ENCODE measurements at places on chromosomes 13 and 19. TPM values are rescaled to one million over a fixed set of nuclear protein-coding genes. Genes with fewer than 3 reads are reported as not detected.

DNA sequence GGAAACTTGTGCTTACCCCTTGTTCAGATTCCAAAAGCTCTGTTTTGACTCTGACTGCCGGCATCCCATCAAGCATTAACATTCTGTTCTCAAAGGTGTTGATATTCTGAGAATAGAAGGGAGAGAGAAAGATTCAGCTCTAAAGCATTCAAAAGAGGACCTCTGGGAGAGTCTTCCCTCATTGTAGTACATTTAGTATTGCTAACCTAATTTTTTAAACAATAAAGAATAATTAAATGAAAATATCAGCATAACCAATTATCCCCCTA lies 190.3 kb downstream of the KLF12 start:
- peak overlapping the region; percentile 54 for H3K27ac ChIP-seq
- DNase-seq = no peak
- H3K27me3 ChIP-seq = no peaks in the 10 kb centered on the region
- no peaks in the 10 kb centered on the region for H3K36me3 ChIP-seq

- H3K36me3 ChIP-seq = no peaks in the 10 kb centered on the region
- H3K27ac ChIP-seq = no peak overlapping the region
- no peaks in the 10 kb centered on the region for H3K4me1 ChIP-seq
- no peak for DNase-seq
- H3K4me3 ChIP-seq = no peak overlapping the region
- no peaks in the 10 kb centered on the region for H3K27me3 ChIP-seq
Measured at GRCh38 chr19:32877977-32878745, 8.6 kb upstream of the SLC7A9 start.

- no peaks in the 10 kb centered on the region for H3K27me3 ChIP-seq
- peak overlapping the region; percentile 74 for H3K27ac ChIP-seq
- peak; percentile 10 for DNase-seq
- no peaks in the 10 kb centered on the region for H3K4me1 ChIP-seq
- H3K36me3 ChIP-seq = no peaks in the 10 kb centered on the region
Measured at GRCh38 chr19:11848200-11848593, 329 bp upstream of the ZNF439 start.

- DNase-seq = no peak
- no peak overlapping the region for H3K4me3 ChIP-seq
- H3K27ac ChIP-seq = no peak overlapping the region
- H3K36me3 ChIP-seq = no peaks in the 10 kb centered on the region
Measured at GRCh38 chr13:94413598-94413944, 65.9 kb downstream of the DCT start.

DNA sequence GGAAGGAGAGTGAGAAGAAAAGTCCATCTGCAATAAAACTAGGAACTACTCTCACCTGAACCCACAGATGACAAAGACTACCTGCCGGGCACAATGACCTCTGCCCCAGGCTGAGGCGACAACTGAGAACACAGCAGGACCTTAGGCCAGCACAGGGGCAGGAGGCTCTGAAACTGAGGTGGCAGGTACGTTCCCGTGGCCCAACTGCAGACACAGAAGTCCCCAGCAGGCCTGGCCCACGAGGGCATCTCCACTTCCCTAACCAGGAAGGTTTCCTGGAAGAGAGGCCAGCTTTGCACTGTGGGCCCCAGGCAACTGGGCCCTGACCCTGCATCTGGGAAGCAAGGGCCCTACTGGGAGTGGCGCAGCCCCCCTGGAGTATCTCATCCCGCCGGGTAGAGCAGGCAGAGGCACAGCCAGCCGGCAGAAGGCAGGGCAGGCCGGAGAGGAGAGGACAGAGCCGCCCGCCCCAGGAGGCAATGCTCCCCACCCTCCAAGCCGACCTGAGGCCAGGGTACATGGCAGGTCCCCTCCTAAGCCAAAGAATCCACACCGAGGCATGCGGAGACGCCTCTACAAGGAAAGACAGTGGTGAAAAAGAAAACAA lies 32.7 kb downstream of the STK24 start:
- H3K27me3 ChIP-seq = no peaks in the 10 kb centered on the region
- H3K4me3 ChIP-seq = no peak overlapping the region
- peaks cover 5% of the 10 kb centered on the region for H3K36me3 ChIP-seq
- DNase-seq = no peak
- H3K4me1 ChIP-seq = peaks cover 75% of the 10 kb centered on the region

DNA sequence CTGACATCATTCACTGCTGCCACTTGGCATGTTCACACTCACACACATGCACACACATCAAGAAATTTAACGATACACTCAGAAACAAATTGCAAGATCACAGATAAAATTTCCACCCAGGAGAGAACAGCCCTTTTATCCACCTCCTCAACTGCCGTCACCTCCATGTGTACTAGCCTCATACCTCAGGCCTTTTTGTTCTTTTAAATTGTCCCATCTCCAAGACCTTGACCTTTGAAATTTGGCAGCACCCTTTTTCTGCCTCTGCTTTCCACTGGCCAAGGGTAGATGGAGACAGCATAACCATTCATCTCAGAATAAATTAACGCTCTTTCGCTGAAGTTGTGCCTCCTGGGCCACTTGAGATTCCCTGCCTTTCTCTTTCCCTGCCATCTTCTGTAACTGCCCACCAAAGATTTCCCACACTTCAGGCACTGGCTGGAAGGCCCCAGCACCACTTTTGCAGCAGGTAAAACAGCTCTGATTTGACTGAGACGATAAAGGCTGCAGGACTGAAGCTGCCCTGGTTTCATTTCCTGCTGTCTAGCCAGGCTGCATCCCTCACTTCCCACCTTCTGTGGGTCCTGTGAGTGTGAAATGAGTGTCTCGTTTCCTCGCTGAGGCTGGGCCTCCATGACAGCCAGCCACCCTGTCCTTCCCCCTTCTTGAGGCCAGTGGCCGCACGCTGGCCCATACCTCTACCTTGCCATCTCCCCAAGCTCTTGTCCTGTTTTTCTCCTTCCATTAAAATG lies 39.3 kb downstream of the MBNL2 start:
- no peak overlapping the region for H3K4me3 ChIP-seq
- no peaks in the 10 kb centered on the region for H3K27me3 ChIP-seq
- no peak for DNase-seq
- peaks cover 4% of the 10 kb centered on the region for H3K36me3 ChIP-seq

GRCh38 chr19:43395561-43395960 lies 19.1 kb upstream of the TEX101 start:
- no peak overlapping the region for H3K27ac ChIP-seq
- H3K36me3 ChIP-seq = no peaks in the 10 kb centered on the region
- no peak overlapping the region for H3K4me3 ChIP-seq
- H3K4me1 ChIP-seq = no peaks in the 10 kb centered on the region
- DNase-seq = no peak
- no peaks in the 10 kb centered on the region for H3K27me3 ChIP-seq

- H3K4me1 ChIP-seq = peaks cover 58% of the 10 kb centered on the region
- H3K36me3 ChIP-seq = peaks cover 36% of the 10 kb centered on the region
- peak overlapping the region; percentile 99 for H3K4me3 ChIP-seq
Measured at GRCh38 chr19:13838435-13839129, 38.4 kb upstream of the NANOS3 start.

DNA sequence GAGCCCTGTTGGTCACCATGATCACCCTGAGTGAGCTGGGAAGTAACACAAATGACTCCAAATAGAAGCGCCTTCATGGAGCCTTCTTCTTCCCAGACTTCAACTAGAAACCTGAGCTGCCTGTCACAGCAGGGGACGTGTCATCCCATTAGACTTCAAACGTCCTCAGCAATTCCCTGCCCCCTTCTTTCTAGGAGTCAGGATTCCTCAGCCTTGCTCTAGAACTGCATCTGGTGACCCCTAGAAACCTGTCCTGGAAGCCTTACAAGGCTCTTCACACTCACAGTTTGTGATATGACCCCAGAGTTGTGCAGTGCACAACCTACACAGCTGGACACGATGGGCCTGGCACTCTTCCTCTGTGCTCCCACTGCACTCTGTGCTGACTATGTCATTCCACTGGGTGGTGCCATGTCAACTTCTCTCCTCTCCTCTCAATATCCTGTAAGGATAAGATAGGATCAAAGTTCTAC lies 23.6 kb upstream of the TTYH1 start:
- H3K27me3 ChIP-seq = peaks cover 73% of the 10 kb centered on the region
- peaks cover 12% of the 10 kb centered on the region for H3K4me1 ChIP-seq
- H3K27ac ChIP-seq = no peak overlapping the region

DNA sequence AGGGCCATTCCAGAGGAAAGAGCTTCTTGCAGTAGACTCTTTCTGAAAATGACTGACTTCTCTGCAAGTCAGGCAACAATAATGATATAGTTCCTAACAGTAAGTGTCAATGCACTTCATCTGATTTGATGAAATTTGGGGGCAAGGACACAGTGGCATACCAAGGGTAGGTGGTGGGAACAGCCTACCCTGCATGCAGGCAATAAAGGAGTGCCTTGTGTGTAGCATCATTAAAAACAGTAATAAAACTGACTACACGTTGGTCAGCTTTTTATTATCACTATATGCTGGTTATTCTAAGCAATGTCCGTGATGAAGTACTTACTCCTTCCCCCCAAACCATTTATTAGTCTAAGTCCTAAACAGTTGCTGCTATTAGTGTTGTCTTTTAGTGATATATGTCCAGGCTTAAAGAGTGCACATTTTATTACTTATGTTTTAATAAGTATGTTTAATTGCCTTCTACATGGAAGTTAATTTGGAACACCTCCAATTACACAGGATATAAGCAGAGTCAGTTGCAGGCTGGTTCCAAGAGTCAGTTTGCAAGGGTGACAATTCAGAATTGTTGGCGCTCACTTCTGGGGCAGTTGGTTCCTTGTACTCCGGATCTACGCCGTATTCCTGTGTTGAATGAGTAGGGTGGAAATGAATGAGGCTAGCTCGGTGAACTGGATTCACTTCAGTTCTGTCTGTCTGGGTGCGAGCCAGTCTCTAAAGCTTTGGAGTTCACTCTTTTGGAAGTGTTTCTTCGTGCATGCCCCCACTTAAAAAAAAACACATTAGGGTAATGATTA lies 84.0 kb downstream of the RGCC start:
- no peaks in the 10 kb centered on the region for H3K36me3 ChIP-seq
- H3K4me3 ChIP-seq = no peak overlapping the region
- no peak for DNase-seq
- no peak overlapping the region for H3K27ac ChIP-seq
- no peaks in the 10 kb centered on the region for H3K27me3 ChIP-seq

DNA sequence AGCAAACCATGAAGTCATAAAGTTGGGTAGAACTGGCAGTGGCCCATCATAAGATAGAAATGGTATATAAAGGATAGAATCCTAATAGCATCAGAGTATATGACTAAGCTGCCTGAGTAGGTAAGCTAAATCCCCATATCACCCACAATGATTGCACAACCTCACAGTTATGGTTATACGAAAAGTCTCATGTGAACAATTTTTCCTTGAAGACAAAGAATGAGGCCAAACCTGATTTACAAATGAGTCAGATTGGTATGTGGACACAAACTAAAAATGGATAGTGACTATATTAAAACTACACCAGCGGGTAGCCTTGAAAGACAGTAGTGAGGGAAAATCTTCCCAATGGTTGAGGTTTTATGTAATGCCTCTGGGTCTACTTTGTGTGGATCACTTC lies 40.9 kb upstream of the UFM1 start:
- H3K4me1 ChIP-seq = no peaks in the 10 kb centered on the region
- no peak for DNase-seq
- H3K27me3 ChIP-seq = no peaks in the 10 kb centered on the region

- peaks cover 2% of the 10 kb centered on the region for H3K4me1 ChIP-seq
- H3K27ac ChIP-seq = no peak overlapping the region
- no peak for DNase-seq
- H3K27me3 ChIP-seq = no peaks in the 10 kb centered on the region
Measured at GRCh38 chr13:20435616-20436368, 89.9 kb downstream of the CRYL1 start.

GRCh38 chr13:25657157-25657556 lies 285.4 kb downstream of the ATP8A2 start:
- DNase-seq = no peak
- no peak overlapping the region for H3K27ac ChIP-seq
- H3K4me1 ChIP-seq = no peaks in the 10 kb centered on the region
- no peaks in the 10 kb centered on the region for H3K36me3 ChIP-seq
- no peak overlapping the region for H3K4me3 ChIP-seq
- peaks cover 4% of the 10 kb centered on the region for H3K27me3 ChIP-seq

GRCh38 chr19:51070334-51071094 lies 5.6 kb upstream of the KLK13 start:
- no peak for DNase-seq
- no peaks in the 10 kb centered on the region for H3K36me3 ChIP-seq
- H3K4me1 ChIP-seq = no peaks in the 10 kb centered on the region

DNA sequence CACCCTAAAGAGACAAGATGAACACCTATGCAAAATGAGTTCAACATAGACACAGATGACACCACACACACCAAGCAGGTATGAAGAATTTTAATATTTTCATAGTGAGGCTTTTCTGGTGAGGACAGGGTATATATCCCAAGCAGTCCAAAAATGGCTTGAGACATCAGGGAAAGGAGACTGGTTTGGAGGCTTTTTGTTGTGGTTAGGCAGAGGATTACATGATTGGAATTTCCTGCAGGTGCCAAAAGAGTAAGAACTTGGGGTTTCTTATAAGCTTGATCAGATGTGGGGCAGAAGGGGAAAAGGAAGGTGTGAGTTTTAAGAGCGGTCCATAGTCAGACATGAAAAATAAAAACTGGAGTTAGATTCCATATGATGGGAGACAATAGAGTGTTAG lies 420.8 kb upstream of the SLITRK1 start:
- no peak overlapping the region for H3K4me3 ChIP-seq
- no peaks in the 10 kb centered on the region for H3K4me1 ChIP-seq
- H3K27ac ChIP-seq = no peak overlapping the region
- H3K27me3 ChIP-seq = no peaks in the 10 kb centered on the region
- no peak for DNase-seq
- no peaks in the 10 kb centered on the region for H3K36me3 ChIP-seq

DNA sequence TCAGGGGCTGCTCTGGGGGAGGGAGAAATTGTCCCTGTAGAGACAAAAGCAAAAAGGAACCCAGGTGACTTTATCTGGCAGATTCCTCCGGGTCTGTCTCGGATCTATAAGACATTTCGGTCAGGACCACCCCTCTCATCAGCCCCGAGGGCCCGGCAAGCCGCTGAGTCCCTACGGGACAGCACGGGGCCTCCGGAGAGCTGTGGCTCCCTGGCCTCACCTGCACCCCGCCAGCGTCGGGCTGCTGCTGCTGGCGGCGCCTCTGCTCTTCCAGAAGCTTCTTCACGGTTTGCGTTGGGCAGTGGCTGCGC lies 1.9 kb downstream of the NFKBID start:
- H3K4me1 ChIP-seq = peaks cover 9% of the 10 kb centered on the region
- no peaks in the 10 kb centered on the region for H3K27me3 ChIP-seq
- H3K27ac ChIP-seq = peak overlapping the region; percentile 52
- no peak for DNase-seq

ASPDH gene
- not detected for total RNA-seq

SPRY2 gene
- total RNA-seq = 24.3 TPM

KIR2DL4 gene
- 0.62 TPM for total RNA-seq

THOP1 gene
- 41.2 TPM for total RNA-seq

SLC10A2 gene
- total RNA-seq = not detected

ADM5 gene
- total RNA-seq = 0.69 TPM

SBK3 gene
- 2.8 TPM for total RNA-seq

FPR1 gene
- total RNA-seq = 2.2 TPM

C13orf46 gene
- 0.19 TPM for total RNA-seq

SULT2B1 gene
- not detected for total RNA-seq

All from heart right ventricle (tissue), 16 donors.